ENCODE measurements at places on chromosomes 16 and 17.

GRCh38 chr16:49498264-49498663 is 124.7 kb downstream of the C16orf78 start:
- H3K4me1 ChIP-seq, result peaks cover 5% of the 10 kb centered on the region
- no peaks in the 10 kb centered on the region for H3K36me3 ChIP-seq
- no peak for DNase-seq
- peaks cover 9% of the 10 kb centered on the region for H3K27me3 ChIP-seq

GRCh38 chr16:8818504-8819270 is 21.0 kb downstream of the PMM2 start:
- no peak overlapping the region for H3K4me3 ChIP-seq
- H3K27me3 ChIP-seq, result no peaks in the 10 kb centered on the region
- H3K27ac ChIP-seq, result peak overlapping the region; percentile 19
- H3K4me1 ChIP-seq, result peaks cover 19% of the 10 kb centered on the region
- DNase-seq, result no peak
- H3K36me3 ChIP-seq, result peaks cover 21% of the 10 kb centered on the region

DNA sequence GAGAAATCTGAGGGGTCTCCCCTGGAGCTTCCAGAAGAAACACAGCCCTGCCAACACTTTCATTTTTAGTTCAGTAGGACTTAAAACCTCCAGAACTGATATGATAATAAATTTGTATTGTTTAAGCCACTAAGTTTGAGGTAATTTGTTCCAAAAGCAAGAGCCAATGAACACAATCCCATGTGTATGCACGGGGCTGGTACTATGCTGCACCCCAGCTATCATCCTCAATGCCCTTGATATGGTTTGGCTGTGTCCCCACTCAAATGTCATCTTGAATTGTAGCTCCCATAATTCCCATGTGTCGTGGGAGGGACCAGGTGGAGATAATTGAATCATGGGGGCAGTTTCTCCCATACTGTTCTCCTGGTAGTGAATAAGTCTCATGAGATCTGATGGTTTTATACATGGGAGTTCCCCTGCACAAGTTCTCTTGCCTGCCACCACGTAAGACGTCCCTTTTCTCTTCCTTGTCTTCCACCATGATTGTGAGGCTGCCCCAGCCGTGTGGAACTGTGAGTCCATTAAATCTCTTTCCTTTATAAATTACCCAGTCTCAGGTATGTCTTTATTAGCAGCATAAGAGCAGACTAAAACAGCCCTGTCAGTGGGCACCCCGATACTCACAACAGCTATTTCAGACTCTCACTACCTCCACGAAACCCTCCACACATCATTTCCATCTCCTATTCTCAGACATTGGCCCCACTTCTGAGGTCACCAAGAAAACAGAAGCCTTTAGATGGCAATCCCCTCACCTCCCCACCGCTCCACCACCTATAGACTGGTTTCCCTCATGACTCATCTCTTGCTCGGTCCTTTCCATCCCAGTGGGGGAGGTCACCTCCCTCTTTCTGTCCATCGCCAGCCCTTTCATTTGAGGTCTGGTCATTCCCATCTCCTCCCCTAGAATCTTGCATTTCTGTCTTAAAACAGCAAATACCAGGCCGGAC is 8.9 kb upstream of the CACNG1 start:
- H3K36me3 ChIP-seq, result no peaks in the 10 kb centered on the region
- no peaks in the 10 kb centered on the region for H3K4me1 ChIP-seq
- peaks cover 18% of the 10 kb centered on the region for H3K27me3 ChIP-seq
- no peak for DNase-seq
- no peak overlapping the region for H3K4me3 ChIP-seq

DNA sequence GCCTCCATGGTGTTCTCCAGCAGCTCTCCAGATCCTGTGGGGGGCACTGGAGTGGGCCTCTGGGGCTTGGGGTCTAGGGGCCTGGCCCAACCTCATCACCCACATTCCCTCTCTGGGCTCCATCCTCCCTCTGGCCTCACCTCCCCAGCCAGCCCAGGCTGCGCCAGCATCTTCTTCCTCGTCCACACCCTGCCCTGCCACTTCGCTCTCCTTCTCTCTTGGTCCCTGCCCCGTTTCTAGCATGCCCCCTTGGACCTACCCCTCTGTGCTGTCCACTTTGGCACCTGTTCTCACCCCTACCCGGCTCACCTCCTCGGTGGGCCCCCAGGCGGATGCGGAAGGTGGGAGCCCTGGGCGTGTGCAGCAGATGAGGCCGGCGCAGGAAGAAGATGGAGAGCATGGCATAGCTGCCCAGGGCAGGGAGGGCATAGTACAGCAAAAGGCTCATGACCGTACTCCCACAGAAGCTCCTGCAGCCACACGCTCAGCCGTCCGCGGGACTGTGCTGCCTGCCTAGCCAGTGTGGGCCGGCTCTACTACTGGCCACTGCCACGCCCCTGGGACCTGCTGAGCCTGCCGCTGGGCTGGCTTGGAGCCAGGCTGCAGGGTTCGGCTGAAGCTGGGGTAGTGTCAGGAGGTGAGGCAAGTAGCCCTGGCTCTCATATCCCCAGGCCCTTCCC is at the start of gene GDPD3:
TSS of gene GDPD3 (minus strand) at position 507 of the 680 bp plus-strand sequence. CDS start at position 448, 59 bp downstream.
- no peak for DNase-seq
- H3K4me3 ChIP-seq, result no peak within 1 kb of the TSS
- peaks cover 7% of the 10 kb centered on the region for H3K36me3 ChIP-seq
- H3K27ac ChIP-seq, result no peak within 1 kb of the TSS
- H3K27me3 ChIP-seq, result no peaks in the 10 kb centered on the region

GRCh38 chr17:74460996-74461395 is 5.4 kb upstream of the CD300A start:
- H3K27ac ChIP-seq, result no peak overlapping the region
- H3K4me1 ChIP-seq, result peaks cover 21% of the 10 kb centered on the region
- H3K27me3 ChIP-seq, result peaks cover 1% of the 10 kb centered on the region
- H3K36me3 ChIP-seq, result no peaks in the 10 kb centered on the region
- DNase-seq, result no peak

GRCh38 chr16:73317321-73317857 is 269.5 kb upstream of the ZFHX3 start:
- DNase-seq, result no peak
- H3K36me3 ChIP-seq, result no peaks in the 10 kb centered on the region
- peaks cover 3% of the 10 kb centered on the region for H3K27me3 ChIP-seq
- no peak overlapping the region for H3K27ac ChIP-seq

DNA sequence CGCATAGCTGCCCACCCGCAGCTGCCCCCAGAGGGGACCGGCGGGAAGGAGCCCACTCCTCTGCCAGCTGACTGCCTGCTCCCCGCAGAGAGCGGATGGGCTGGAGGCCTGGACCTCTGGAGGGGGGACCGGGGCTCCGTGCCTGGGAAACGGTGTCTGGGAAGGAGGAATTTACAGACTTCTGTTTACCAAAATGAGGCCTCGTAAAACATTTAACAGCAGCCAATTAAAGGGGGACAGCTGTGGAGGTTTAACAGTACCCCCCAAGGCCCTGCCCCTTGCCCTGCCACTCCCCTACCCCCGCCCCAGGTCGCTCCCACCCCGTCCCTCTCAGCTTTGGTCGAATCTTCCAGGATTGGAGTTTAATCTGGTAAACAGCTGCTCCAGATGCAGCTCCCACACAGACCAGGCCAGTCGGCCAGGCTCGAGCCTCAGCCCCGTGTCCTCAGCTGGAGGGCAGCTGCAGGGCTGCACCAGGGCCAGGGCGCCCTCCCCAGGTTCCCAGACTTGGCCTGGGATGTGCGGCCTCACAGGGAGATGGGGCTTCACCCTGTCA is 41.1 kb downstream of the BAHCC1 start:
- H3K4me3 ChIP-seq, result no peak overlapping the region
- no peaks in the 10 kb centered on the region for H3K4me1 ChIP-seq
- peaks cover 16% of the 10 kb centered on the region for H3K27me3 ChIP-seq
- DNase-seq, result no peak
- no peak overlapping the region for H3K27ac ChIP-seq

GRCh38 chr17:9361188-9361955 is 214.2 kb downstream of the STX8 start:
- no peaks in the 10 kb centered on the region for H3K27me3 ChIP-seq
- H3K36me3 ChIP-seq, result peaks cover 8% of the 10 kb centered on the region
- DNase-seq, result no peak
- no peak overlapping the region for H3K4me3 ChIP-seq
- peaks cover 14% of the 10 kb centered on the region for H3K4me1 ChIP-seq
- no peak overlapping the region for H3K27ac ChIP-seq

DNA sequence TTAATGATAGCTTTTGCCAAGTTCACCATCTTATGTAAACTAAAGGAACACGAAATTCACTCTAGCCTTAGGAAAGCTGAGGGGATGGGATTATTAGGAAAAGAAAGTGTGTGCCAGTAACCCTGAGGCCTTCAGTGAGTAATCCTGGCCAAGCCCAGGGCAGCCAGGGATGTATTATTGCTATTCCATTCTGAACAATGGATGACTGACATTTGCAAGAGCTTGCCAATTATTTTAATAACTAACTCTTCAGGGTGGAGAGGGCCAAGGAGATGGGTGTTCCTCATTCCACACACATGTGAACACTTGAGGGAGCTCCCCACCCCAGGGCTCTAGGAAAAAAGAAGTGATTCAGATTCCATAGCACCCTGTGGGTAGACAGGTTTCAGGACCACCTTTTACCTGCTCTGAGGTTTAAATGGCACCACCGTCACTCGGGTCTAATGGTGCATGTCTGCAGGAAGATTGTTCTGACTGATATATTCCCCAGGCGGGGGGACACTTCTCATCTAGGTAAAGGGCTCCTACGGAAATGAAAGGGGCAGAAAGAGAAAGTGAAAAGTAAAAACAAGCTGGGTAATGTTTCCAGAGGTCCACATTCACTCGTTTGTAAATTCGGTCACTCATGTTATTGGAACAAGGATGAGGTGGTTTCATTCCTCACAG is 41.5 kb downstream of the TK2 start:
- DNase-seq, result no peak
- peaks cover 25% of the 10 kb centered on the region for H3K4me1 ChIP-seq
- H3K36me3 ChIP-seq, result no peaks in the 10 kb centered on the region
- H3K27me3 ChIP-seq, result no peaks in the 10 kb centered on the region

DNA sequence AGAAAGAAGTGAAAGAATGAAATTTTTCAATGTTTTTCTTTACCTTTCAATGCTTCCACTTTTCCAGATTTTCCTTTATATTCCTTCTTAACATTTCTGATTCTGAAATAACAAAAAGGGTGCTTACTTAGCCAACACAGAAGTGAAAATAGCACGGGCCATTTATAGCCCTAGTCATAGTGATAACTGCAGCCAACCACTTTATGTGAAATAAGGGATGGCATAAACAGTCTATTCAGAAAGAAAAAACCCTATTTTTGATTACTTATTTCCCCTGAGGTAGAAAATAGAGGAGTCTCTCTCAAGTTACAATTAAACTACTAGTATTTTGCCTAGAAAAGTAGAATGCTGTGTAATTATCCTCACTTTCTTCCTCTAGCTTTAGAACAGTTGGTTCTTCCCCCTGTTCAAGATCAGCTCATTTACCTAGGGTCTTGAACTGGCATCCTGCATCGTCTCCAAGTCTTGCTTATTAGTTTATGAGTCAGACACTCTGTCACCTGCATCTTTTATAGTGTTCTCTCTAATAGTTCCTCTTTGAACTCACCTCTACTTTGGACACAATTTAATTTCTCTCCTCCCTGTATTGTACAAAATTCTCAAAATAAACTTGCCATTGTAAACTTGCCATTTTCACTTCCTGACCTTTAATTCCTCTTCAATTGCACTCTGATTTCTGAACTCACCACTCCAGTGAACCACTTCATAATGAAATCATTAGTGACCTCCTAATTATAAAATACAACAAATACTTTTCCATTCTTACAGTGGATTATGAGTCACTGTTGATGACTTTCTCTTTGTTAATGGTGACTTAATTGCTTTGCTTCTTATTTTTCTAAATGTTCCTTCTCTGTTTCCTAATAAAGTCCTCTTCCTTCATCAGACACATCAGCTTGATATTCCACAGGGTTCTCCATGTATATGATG is 23.6 kb downstream of the ABCA6 start:
- peaks cover 18% of the 10 kb centered on the region for H3K4me1 ChIP-seq
- no peaks in the 10 kb centered on the region for H3K27me3 ChIP-seq
- H3K27ac ChIP-seq, result peak overlapping the region; percentile 29
- H3K4me3 ChIP-seq, result peak overlapping the region; percentile 21
- H3K36me3 ChIP-seq, result peaks cover 4% of the 10 kb centered on the region
- DNase-seq, result no peak

DNA sequence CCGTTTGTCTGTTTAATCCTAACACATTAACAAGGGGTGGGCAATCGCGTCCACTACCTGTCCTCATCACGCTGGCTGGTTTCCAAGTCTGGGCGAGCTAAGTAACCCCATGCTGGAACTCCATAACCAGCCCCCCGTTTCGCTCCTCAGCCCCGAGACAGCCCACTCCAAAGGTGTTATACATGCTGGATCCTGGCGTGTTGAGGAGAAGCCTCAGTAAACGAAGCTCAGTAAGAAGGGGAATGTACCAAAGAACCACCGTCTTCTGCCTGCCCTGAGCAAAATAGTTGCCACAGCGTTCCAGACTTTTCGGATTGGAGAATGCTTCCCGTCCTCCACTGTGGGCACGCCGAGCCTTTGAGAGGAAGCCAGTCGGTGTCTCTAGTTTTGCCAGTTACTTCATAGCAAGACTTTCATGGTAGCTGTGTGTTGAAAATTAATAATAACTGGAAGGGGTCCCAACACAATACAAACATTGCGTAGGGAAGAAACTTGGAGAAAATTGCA is 16.1 kb upstream of the C17orf78 start:
- peak overlapping the region; percentile 78 for H3K4me3 ChIP-seq
- no peaks in the 10 kb centered on the region for H3K27me3 ChIP-seq
- H3K4me1 ChIP-seq, result peaks cover 16% of the 10 kb centered on the region
- DNase-seq, result peak; percentile 0

GRCh38 chr16:75112734-75113491 is 3.7 kb downstream of the LDHD start:
- peaks cover 28% of the 10 kb centered on the region for H3K4me1 ChIP-seq
- no peak overlapping the region for H3K4me3 ChIP-seq
- no peak overlapping the region for H3K27ac ChIP-seq

DNA sequence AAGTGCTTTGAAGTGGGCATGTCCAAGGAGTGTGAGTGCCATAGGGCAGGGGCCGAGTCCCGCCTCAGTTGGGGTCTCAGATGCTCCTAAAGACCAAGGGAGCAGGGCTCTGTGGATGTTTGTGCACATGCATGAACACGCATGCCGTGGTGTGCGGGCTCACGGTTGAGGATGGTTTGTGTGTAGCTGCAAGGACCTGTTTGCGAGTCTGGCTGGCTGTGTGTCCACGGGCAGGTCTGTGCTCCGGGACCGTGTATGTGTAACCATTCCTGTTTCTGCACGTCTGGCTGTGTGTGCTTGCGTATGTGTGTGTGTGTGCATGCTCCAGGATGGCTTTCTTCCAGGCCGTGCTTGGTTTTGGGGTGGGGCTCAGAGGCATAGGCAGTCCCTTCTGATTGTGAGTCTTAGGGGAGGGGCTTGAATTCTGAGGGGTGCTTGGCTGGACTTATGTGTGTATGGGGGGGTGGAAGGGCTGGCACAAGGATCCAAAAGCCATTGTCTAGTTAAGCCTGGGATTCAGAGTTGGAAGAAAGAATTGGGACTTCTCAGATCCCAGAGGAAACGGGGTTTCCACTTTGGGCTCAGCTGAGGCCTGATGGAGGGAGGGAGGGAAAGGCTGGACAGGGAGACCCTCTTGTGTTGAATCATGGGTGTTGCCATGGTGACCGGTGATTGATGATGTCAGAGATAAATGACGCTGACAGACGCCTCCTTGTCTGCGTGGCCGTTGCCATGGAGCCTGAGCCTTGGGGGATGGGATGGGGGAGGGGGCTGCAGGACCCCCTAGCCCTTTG is 14.4 kb downstream of the GJD3 start:
- no peak for DNase-seq
- H3K4me1 ChIP-seq, result peaks cover 54% of the 10 kb centered on the region
- H3K27me3 ChIP-seq, result no peaks in the 10 kb centered on the region
- peaks cover 12% of the 10 kb centered on the region for H3K36me3 ChIP-seq
- H3K27ac ChIP-seq, result no peak overlapping the region
- no peak overlapping the region for H3K4me3 ChIP-seq
